SJCRH30 (cell line): ENCODE measurements at places on chromosomes 3 and 15. TPM values are rescaled to one million over a fixed set of nuclear protein-coding genes. Genes with fewer than 3 reads are reported as not detected.

GRCh38 chr3:40585381-40586016 is 60.7 kb downstream of the ZNF621 start:
- peak; percentile 81 for DNase-seq

GRCh38 chr3:86658876-86659275 is 332.1 kb downstream of the VGLL3 start:
- DNase-seq: no peak

- DNase-seq: no peak
Measured at GRCh38 chr15:51908316-51908715, 63.3 kb downstream of the LEO1 start.

- DNase-seq: no peak
Measured at GRCh38 chr15:58669108-58669507, 80.4 kb downstream of the ADAM10 start.

- DNase-seq: peak; percentile 14
Measured at GRCh38 chr15:72445426-72445825, 28.7 kb upstream of the ARIH1 start.

DNA sequence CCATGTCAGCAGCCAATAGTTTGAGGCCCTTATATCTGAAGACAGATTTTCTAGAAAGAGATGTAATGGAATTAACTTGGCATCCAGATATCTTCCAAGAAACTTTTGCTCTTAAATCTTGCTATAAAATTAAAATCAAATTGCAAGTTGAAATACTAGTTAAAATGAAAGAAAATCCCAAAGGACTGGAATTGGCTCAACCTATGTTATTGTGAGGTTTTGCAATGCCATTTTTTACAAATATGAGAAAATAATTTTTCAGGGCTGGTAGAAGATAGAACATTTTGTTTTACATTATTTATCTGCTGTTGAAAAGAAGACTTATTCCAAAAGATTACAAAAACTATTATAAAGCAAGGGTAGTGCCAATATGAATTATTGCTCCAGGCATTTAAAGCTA is 92.2 kb upstream of the AGTR1 start:
- no peak for DNase-seq

The PIGB gene
- 7.3 and 7.6 TPM in 2 replicates for total RNA-seq

The KBTBD13 gene
- 0.08 and 0.15 TPM in 2 replicates for total RNA-seq
